Nephron progenitor cell (in vitro differentiated cells): ENCODE measurements at places on chromosomes 11 and 22.

- DNase-seq = no peak
These were observed 11.2 kb downstream of the SYT7 start for GRCh38 chr11:61569701-61570100.

DNA sequence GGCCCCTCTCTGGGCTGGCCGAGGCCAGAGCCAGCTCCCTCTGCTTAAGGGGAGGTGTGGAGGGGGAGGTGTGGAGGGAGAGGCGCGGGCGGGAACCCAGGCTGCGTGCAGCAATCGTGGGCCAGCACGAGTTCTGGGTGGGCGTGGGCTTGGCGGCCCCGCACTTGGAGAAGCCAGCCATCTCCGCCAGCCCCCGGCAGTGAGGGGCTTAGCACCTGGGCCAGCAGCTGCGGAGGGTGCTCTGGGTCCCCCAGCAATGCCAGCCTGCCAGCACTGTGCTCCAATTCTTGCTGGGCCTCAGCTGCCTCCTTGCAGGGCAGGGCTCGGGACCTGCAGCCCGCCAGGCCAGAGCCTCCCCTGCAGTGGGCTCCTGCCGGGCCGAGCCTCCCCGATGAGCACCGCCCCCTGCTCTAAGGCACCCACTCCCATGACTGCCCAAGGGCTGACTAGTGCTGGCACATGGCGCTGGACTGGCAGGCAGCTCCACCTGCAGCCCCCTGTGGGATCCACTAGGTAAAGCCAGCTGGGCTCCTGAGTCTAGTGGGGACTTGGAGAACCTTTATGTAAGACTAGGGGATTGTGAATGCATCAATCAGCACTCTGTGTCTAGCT lies 96.7 kb upstream of the OR9G4 start:
- no peak for DNase-seq

- DNase-seq = no peak
These were observed 8.8 kb downstream of the OSBPL5 start for GRCh38 chr11:3156282-3156660.

DNA sequence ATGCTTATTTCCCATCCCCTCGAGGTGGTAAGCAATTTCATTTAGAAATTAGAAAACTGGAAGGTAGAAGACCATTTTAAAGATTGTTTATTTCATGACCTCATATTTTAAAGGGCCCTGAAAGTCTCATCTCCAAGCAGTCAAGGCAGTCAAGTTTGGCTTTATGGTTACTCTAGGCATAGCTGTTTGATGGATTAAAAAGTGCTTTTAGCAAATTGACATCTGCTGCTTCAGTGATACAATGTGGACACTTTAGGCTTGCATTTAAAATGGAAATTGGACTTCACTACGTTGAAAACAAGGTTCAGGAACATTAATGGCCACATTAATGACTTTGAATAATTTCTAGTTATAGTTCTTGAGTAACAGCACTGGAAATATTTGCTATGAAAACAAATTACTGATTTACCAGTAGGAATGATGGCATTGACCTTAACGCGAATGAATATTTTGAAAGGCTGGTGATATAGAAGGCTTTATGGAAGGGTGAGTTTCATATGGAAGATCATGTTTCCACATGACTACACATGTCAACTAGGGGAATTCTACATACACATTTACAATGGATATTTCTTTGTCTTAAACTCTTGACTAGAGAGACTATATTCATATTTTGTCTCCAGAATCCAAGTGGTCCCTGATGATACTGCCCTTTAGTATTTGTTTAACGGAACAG lies 873.5 kb downstream of the JRKL start:
- no peak for DNase-seq

DNA sequence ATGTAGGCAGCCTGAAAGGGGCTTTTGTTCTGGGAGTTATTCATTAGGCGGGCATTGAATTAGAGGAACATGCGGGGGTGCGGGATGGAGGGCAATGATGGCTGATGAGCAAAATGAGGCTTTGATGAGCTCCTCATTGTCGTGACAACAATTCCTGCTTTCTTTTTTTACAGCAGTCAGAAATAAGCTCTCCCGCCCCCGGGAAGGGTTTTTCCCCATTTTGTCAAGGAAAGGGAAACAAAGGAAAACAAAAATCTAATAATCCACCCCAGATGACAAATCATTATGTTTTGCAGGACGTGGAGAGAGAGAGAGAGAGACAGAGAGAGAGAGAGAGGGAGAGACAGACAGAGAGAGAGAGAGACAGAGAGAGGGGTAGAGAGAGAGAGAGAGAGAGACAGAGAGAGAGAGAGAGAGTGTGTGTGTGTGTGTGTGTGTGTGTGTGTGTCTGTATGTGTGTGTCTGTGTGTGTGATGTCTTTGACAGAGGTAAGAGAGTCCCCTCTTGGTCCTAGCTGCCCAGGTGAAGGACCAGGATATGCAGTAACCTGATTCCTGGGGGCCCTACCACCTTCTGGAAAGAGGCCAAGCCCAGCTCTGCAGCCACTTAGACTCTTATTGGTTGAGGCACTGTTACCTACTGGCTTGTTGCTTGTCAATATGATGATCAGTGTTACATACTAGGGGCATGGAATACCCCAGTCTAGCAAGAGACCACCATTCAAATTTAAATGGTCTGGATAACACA lies 46.7 kb upstream of the PARVA start:
- no peak for DNase-seq

- DNase-seq = no peak
These were observed 5.0 kb upstream of the MUC6 start for GRCh38 chr11:1041471-1041870.

GRCh38 chr22:24159650-24160049 lies 21.6 kb upstream of the SUSD2 start:
- DNase-seq = no peak

DNA sequence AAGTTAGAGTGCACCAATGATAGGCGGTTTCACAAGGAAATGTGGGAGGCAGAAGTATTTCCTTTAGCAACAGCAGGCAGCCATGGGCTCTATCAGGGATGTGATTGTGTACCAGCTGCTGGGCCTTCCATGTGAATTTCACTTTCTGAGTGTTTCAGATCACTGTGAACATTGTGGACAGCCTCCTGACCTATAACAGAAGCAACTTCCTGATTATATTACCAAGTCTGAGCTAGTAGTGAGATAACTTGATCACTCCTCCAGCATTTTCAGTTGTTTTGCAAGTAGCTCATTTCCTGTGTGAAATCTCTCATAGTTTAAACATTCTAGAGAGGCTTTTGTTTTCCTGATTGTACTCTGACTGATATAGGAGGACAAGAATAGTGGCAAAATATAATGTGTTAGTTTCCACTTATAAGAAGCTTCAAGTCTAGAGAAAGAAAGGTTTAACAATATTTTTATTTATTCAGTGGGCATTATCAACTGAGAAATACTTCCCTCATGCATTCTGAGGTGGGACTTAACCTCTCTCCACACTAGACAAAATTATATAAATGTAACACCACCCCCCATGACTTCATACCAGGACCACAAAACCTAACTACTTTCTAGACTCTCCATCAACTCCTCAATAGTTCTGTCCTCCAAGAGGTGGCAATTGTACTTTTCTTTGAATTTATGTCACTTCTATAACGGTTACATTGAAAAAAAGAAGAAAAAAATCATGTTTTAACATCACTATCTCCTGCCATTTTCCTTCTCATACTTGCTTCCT lies 184.2 kb upstream of the LUZP2 start:
- DNase-seq = no peak

DNA sequence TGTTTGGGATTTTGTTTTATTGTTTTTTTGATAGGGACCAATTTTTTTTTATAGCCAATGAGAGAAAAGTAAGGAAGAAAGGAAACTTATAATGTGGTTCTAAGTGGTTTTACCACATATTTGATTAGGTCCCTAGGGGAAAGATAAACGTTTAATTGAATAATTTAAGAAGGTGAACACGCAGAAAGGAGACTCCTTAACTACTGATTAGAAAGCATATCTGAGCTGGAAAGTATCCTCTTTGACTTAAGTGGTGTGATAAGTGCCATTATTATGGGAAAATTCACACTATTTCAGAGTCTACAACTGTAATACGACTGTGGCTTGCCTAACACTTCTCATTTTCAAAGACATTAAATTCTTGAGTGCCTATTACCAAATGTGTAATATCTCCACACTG lies 106.5 kb upstream of the GRAMD1B start:
- DNase-seq = no peak

GRCh38 chr11:2881981-2882375 lies 3.6 kb downstream of the CDKN1C start:
- DNase-seq = no peak

DNA sequence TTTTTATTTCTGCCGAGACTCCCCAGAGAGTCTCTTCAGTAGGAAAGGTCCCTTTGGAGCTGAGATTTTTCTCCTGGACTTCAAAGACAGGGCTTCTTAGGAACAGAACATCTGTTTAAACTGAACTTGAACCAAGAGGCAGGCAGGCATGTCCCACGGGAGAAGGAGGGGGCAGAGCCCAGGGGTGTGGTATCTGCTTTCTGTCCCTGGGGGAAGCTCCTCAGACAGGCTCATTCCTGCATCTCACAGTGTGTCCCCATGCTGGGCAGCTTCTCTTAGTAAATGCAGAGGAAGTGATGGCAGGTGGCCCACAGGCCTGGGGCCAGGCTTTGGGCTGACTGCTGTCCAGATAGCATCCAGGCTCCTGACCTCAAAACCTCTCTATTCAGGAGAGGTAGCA lies 47.3 kb downstream of the TSPAN18 start:
- no peak for DNase-seq

DNA sequence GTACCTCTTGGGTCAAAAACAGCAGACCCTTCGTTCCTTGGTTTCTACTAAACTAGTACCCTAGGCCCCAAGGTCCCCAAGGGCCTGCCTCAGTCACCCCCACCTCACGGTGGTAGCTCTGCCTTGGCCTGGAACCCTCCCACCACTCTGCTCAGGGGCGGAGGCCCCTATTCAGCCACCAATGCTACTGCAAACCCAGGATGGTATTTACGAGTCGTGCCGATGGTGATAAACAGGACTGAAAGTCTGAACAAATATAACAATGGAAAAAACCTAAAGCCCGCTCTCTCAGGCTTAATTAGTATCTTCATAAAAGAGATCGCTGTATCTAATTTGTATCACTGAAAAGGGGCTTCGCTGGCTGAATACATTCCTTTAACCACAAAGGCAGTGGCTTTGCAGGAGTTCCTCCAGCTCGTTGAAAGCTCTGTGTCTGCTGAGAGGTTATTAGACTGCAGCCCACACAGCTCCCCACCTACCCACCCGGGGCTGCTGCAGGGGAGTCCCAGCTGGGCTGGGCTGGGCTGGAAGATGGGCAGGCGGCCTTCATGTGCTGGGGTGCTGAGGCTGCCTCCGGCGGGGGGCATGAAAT lies 15.2 kb downstream of the SHISAL1 start:
- DNase-seq = no peak

DNA sequence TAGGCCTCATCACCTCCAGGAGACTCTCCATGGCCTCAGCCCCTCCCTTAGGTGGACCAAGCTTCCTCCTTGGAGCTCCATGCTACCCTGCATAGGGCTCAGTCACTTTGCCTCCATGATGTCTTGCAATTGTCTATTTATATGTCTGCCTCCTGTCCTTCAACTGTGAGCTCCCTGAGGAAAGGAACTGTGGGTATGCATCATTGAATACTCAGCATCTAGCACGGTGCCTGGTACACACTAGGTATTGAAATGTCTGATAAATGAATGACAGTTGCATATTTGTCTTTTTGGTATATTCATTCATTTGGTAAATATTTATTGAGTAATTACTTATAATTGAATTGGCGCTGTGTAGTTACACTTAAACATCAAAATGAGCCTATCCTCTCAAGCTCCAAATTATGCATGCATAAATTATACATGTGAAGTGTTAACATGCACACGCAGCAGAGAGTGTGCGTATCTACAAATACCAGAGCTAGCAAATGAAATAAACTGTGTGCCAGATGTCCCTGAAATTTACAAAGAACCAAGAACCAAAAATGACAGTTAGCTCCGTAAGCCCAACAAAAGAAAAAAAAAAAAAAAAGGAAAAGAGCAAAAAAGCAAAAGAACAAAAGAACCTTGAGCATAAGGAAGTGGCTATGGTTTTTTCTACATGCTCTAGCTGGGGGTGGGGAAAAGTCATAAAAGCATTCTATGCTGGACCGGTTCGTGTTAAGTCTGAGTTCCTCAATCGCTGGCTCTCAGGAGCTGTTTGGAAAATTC lies 25.2 kb downstream of the GRAP2 start:
- no peak for DNase-seq

GRCh38 chr11:126426106-126426505 lies 70.6 kb downstream of the ST3GAL4 start:
- no peak for DNase-seq

DNA sequence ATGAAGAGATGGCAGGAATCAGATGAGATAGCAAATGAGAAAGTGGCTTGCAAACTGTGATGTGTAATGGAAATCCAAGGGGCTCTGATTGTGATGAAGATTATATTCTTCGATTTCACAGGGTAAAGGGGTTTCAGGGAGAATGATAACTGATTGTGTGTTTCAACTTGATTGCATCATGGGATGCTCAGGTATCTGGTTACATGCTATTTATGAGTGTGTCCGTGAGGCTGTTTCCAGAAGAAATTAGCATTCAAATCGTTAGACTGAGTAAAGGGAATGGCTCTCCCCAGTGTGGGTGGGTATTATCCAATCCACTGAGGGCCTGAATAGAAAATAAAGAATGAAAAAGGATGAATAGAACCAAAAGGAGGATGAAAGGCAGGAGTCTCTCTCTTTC lies 278.7 kb upstream of the LARGE1 start:
- DNase-seq = no peak

- no peak for DNase-seq
These were observed 101.7 kb downstream of the SNX19 start for GRCh38 chr11:130814440-130815096.

DNA sequence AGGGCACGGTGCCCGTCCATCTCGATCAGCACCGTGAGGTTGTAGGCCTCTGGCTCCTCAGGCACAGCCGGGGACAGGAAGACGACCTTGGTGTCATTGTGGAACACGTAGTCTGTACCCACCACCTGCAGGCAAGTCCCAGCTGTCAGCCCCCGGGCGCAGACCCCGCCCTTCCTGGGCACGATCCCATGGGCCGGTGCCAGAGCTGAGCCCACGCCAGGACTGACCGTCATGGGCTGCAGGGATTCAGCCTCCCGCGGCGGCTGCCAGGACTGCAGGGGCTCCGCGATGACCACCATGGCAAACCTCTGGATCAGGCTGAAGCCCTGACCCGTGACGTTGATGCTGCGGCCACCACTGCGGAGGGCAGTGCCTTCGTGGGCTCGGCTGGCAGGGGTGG lies 11.8 kb upstream of the MAPK11 start:
- no peak for DNase-seq

- no peak for DNase-seq
These were observed 73.3 kb downstream of the FAM76B start for GRCh38 chr11:95716266-95716665.

DNA sequence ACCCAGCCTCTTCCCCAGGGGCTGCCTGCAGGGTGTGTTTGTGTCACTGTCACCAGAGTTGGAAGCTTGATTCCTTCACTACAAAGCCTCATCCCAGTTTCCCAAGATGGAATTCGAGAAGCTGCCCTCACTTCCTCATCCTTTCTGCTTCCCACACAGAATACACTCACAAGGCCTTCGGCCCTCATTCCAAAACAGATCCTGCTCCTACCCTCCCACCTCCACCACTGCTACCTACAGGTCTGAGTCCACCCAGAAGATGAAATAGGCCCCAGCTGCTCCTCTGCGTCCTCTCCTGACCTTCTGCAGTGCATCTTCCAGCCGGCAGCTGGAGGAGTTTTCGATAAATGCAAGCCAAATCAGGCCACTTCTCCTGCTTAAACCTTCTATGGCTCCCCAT lies 6.8 kb upstream of the WNT7B start:
- no peak for DNase-seq

- DNase-seq = no peak
These were observed 69.1 kb upstream of the ADSL start for GRCh38 chr22:40276996-40277823.

GRCh38 chr22:39170825-39171622 lies 18.5 kb upstream of the CBX7 start:
- peak; percentile 92 for DNase-seq
